ENCODE measurements at places on chromosomes 4 and X.

- no peak for DNase-seq
These were observed 14.2 kb downstream of the EFNB1 start for GRCh38 chrX:68842781-68843581.

DNA sequence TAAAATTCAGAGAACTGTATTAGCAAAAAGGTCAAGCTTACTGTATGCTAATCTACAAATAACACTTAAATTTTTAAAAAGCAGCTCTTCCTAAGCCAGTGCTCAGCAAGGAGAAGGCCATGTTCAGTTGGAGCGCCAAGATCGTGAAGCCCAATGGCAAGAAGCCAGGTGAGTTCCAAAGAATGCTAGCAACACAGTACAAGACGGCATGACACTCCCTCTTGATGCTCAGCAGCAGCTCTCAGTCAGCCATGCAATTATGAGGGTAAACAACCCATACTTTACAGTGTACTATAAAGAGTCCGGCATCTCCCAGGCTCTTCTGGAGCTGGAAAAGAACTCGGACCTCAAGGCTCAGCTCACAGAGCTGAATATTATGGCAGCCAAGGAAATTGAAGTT is 34.9 kb downstream of the STX18 start:
- DNase-seq: no peak

DNA sequence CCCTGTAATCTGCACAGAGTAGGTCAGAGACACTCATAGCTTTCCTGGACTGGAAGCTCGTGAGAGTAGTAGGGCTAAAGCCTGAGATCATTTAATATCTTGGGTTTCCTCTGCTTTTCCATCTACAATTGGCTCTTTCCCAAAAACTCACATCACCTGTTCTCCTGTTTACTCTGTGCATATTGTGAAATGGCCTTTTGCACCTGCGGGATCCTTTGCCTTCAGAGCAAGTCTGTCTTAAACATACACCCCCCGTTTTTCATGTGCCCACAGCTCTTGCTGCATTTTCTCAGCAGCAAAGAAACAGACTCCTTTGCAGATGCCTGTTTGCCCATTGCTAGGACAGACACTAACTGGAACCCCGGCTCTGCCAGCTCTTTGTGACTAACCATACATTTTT is 608.3 kb upstream of the PCDH10 start:
- no peak for DNase-seq

DNA sequence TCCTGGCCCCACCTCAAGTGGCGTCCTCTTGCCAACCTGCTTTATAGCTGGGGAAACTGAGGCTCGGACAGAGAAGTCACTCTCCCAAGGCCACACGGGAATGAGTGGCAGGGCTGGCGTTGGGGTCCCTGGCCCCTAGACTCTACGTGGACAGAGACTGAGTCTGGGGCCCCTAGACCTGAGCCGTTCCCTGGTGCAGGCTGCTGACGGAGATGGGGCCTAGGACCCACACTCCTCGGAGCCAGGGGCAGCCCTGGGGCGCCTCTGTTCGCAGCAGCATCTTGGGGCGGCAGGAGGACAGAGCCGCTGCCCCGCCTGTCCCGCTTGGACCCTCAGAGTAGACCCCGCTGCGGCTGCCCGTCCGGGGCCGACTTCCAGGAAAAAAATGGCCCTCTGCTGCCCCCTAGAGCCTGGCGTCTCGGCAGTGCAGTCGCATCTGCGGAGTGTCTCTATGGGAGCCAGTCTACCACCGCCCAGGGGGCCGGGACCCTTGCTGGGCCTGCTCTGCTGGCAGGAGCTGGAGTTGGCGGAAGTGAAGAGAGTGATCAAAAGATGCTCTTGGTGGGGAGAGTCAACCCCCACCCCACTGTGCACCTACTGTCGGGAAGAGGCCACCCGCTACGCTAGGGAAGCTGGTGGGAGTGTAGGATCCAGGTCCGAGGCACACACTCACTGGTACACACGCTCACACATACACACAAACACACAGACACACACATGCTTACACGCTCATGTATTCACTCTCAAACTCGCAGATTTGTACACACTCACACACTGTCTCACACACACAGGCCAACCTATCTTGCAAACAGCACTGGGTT is 220.1 kb downstream of the AFAP1 start:
- DNase-seq: peak; percentile 77

DNA sequence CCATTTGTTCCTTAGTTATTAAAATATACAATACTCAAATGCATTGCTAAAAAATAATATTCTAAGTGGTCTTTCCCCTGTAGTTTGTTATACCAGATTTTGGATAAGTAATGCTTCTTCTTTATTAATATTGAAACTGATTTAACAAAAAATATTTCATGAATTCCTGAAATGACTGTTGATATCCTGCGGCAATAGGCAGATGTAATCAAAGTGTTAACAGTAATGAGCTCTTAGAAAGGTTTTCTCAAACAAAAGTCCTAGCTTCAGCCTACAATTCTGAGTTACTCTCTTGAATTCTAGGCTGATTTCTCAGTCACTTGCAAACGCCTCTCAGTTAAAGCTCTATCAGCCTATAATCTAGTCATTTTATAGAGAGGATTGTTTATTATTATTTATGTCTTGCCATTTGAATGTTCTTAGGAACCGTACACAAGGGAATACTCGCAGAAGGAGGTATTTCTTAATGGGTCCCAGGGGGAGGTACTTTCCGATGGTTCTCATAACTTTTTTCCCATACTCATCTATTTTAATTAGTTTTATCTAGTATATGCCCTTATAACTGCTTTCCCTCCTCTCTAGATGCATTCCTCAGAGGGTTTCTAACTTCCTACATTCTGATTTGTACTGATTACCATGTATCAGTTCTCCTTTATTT is 96.8 kb downstream of the FNIP2 start:
- DNase-seq: no peak

GRCh38 chr4:109375778-109376414 is 57.7 kb upstream of the SEC24B start:
- DNase-seq: no peak

DNA sequence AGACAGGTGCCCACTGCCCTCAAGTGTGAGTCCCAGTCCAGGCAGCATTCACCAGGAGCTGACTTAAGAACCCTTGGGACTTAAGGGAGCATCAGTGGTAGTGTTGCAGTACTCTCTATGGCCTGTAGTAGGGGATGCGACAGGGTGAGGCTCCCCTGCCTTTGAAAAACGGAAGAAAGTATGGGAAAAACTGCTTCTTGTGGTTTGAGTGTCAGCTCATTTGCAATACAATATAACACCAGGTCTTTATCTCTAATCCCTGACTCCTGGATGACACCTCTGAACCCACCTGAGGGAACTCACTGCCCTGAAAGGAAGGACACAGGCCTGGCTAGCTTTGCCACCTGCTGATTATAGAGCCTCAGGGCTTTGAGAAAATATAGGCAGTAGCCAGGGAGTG is 176.0 kb downstream of the SMARCA1 start:
- no peak for DNase-seq
